ENCODE measurements at places on chromosomes 6 and 20.

- no peak for DNase-seq
Measured at GRCh38 chr6:69398729-69399128, 398.1 kb downstream of the LMBRD1 start.

GRCh38 chr6:147285087-147285855 lies 81.1 kb downstream of the STXBP5 start:
- no peak for DNase-seq

DNA sequence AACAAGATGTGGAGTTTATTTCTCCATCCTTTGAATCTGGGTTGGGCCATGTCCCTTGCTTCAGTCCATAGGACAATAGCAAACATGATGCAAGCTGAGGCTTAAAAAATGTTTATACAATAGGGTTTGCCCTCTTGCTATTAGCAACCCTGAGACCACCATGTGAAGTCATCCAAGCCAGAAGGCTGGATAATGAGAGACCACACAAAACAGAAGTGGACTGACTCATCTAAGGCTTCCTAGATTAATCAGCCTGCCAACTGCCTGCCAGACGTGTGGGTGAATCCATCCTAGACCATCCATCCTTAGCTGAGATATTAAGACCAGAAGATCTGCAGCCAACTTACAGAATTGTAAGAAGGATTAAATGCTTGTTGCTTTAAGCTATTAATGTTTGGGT lies 38.1 kb upstream of the ISM1 start:
- no peak for DNase-seq

DNA sequence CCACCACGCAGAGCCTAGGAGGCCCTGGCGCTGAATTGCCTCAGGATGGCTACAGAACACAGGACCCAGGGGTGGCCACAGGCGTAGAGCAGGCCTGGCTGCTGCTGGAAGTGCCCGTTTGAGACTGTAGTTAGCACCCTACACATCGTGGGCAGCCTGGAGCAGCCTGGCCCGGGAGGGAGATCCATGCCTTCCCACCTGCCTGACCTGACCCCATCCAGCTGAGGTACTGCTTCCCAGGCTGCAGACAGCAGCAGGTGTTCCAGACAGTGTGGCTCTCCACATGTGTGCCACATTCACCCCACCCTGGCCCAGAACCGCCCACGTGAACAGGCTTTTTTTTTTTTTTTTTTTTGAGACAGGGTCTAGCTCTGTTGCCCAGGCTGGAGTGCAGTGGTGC lies 20.9 kb upstream of the MAP1LC3A start:
- DNase-seq: no peak

GRCh38 chr6:151689499-151690201 lies 117.8 kb upstream of the ESR1 start:
- no peak for DNase-seq

DNA sequence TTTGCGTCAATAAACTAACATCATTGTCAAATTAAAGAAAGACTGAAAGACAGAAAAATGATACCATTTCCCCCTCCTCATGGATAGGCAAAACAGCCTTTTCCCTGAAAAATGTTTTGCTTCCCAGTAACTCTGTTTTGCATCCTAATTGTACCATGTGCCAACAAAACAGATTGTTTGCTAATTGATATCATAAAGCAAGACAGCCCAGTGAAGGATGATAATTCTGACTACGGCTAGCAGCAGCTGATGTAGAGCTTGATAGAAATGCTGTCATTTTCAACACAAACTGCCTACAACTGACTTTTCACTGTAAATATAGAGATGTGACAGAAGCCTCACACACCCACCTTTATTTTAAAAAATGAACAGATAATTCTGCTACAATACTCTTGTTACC lies 1061.6 kb downstream of the HACE1 start:
- no peak for DNase-seq

DNA sequence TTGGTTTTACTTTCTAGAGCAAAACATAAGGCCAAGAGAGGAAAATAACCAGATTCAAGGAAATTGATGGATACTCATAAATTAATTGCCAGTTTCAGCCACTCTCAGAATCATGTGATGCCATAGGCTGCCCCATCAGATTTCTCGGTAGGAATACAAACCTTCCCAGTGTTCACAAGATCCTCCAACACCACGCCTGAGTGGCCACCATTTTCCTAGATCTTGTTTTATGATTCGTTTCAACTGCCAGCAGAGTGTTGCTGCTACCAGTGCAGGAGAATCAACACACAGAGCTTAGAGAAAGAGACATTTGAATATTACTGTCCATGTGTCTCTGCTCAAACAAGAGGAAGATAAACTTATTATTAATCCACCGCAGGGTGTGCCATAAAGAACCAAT lies 434.2 kb upstream of the CDH4 start:
- no peak for DNase-seq

GRCh38 chr6:143976806-143977349 lies 31.2 kb downstream of the PLAGL1 start:
- DNase-seq: no peak

GRCh38 chr6:37602801-37603200 lies 94.9 kb downstream of the MDGA1 start:
- no peak for DNase-seq

DNA sequence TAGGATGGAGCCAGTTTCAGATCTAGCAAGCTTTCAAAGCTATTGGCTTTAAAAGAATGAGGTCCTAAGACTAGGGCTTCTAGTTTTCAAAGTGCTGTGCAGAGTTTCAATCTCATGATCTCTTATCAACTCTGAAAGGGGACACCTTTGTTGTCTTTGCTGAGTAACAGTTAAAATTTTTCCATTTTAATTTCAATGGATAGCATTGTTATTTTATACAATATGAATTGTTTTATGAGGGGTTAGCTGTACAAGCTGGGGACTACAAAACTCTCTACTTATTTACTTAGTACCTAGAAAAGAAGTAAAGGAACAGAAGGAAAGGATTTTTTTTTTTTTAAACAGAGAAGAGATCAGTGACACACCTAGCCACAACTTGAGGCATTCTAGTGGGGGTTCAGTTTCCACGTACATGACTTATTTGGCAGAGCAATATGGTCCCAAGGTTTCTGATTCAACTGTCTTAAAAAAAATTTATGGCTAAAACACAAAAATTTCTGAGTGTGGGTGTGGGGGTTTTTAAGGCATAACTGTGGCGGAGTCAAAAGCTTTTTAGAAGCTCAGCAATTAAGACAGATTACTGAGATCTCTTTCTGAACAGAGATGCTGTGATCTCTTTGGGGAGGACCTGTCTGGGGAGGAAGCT lies 46.1 kb upstream of the JAG1 start:
- DNase-seq: no peak

DNA sequence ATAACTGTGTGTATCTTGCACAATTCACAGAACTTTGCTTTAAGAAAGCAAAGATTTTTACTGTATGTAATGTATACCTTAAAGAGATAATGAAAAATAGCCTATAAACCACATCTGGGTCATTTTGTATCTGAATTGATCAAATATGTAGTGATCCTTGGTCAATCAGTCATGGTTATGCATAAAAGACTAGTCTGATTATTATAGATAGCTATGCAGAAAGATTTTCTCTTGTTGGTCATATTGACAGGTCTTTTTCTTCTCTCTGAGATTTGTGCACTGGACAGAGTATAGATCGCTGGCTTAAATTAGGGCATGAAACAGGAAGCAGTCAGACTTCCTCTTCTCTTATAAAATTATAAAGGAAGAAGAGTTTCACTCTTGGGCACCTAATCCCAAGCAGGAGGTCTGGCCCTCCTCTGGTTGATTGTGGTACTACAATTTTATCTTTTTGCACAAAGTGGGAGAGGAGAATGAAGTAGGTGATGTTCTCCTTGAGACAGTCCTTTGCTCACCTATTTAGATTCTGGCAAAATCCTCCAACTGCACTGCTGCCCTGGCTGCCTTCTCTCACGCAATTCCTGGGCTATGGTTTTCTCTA lies 380.9 kb upstream of the RGS17 start:
- DNase-seq: no peak

DNA sequence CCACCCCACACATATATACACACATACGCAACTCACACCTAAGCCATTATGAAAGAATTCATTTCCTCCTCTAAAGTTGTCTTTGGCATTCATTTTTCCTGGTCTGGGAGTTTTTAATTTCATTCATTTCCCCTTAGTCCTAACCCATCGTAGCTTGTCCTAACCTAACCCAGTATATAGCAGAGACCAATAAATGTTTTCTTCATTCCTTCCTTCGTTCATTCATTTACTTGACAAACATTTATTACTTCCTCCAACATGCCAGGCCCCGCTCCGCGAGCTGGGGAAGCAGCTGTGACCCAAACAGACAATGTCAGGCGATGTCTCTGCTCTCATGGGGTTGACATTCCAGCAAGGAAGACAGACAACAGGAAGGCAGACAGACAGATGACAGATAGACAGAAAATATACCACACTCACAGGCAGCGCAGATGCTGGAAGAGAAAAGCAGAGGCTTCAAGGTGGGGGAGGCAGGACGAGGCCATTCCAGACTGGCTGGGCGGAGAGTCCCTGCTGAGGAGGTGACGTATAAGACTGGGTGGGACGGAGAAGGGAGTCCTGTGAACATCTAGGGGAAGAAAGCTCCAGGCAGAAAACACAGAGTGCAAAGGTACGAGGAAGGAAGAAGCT lies 33.7 kb upstream of the SIRPA start:
- DNase-seq: no peak

DNA sequence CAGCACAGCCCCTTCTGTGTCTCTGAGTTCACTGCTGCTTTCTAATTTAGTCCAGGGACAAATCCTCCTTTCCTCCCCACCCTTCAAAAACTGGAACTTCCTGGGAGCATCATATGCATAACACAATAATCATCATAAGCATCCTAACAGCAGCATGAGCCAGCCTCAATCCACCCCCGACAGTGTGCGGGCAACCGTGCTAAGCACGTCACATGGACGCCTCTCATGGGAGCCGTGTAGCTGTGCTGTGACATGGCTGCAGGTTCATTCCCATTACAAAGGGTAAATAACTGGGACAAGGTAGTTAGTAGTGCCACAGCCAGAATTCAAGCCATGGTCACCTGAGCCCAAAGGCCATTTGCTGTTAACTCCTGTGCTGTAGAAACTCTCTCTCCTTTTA lies 24.5 kb upstream of the ULBP3 start:
- no peak for DNase-seq

DNA sequence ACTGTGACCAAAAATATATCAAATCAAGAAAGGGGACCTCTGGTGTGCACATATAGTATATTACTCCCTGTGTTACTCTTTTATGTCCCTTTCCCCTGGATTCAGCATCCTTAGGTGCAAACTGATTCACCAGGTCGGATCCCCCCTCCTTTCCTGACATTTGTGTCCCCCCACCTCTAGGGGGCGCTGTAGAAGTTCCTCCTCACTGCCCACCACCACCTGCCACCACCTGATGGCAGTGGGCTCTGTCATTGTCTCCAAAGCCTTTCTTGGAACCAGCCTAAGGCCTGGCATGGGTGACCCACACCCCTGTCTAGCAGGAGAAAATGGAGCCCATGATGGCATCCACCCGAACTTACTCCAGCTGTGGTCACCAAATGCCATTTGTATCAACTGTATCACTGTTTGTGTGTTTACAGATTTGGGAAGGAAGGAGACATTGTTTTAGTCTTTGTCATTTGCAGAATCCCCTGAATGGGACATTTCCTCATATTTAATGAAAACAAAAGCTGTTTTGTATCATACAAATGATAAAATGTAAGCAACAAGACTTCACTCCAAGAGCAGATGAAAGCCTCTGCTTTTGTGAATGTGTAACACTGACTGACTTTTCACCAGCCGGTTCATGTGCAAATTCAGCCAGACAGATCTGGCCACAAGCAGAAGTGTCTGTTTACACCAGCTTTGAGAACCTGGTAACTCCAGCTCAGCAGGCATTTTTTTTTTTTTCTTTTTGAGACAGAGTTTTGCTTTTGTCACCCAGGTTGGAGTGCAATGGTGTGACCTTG lies 66.2 kb downstream of the ARMC2 start:
- DNase-seq: peak; percentile 26

DNA sequence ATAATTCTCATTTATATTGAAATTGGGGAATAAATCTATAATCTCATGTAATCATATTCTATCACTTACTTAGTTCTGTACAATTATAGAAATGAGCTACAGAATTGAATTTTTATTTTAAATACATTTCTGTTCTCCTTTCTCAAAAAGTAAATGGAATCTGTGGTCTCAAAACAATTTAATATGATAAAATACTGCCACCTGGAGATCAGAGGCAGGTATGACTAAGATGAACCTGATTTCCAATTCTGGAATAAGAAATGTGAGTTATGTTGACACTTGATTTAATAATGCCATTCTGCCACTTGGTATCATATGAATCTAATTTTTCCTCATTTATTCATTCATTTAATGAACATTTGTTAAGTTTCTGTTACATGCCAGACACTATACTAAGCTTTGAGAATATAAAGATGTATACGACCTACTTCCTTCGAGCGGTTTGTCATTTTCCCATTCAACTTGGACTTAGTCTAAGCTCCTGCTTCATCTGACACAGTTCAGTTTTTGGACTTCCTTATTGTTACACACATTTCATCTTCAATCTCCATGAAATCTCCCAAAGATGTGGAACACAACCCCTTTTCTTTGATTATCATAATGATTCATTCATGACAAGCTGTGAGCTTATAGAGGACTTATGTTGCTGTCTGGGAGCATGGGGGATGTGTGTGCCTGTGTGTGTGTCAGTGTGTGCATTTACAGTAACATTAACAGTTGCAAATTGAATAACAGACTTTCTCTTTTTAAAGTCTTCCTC lies 7.5 kb upstream of the CCDC28A start:
- no peak for DNase-seq

DNA sequence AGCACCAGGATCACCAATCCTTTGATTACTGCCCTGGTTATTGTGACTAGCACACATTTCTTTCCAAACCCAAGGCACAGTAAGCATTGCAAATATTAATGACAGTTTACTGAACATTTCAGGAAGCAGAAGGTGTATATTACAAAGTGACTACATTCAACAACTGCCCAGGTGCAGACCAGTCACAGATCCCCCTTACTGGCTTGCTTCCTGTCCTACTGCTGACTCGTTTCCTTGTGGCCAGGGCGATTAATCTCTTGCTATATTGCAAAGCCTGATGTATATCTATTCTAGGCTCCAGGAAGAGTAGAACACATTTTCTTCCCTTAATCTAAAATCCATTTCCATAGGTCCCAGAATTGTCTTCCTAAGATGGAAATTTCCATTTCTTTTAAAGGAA lies 77.2 kb upstream of the EPHA7 start:
- DNase-seq: no peak

Data from stimulated activated CD4-positive, alpha-beta T cell treated with anti-CD3 and anti-CD28 coated beads, TNF-alpha, amount 100 ng/mL, for 48 hours (primary cell).